Breast epithelium (tissue), 4 donors: ENCODE measurements at places on chromosomes 3 and 15. TPM values are rescaled to one million over a fixed set of nuclear protein-coding genes. Genes with fewer than 3 reads are reported as not detected.

Gene C3orf33
- 3.0 TPM for total RNA-seq

Gene CLDN1
- total RNA-seq: 51.8 TPM

Gene LTK
- total RNA-seq: not detected

DNA sequence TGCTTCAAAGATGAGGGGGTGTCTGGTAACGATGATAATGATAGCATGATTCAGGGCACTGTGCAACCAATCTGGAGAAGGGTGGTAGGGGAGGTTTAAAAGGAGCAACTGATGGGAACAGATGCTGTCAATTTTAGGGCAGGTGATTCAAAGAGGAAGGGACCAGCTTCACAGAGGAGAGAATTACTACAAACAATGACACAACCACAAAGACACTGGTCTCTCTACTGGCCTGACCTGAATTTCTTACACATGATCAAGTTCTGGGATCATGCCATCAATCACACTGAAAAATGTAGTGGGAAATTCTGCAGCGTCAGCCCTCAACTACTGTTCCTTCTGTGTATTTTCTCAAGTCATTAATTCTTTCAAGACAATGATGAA is 2.6 kb upstream of the CDV3 start:
- DNase-seq: no peak

DNA sequence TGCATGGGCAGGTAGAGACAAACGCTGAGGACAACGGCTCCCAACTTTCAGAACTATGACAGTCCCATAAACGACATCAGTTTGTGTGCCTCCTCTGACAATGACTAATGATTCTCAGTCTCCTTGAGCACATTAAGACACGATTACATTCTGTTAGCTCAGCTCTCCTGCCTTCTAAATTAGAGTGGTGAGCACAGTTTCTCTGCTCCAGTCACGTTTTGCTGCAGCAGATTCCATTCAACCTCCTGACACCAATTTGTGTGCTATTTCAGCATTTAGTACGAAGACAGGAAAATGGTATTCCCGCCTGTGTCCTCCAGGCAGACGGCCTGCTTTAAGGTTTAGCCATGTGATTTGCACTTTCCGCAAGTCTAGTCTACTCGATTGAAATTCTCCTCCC is 458.4 kb upstream of the CFAP20DC start:
- DNase-seq: no peak

DNA sequence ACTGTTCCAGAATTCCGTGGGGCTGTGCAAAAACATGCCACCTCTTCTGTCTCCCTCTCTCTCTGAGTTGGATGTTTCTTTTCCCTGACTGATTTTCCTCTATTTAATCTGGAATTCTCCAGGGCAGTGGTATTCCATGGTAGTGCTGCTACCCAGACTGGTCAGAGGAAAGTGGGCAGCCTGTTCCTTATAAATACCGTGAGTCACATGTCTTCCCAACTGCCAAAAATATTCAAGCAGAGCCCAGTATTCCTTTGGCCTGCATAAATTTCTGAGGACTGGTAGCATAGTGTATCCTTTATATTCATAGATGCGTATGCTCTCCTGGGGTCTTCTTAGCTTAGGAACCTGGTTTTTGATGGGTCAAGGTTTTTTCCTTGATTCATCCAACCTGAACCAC is 40.9 kb downstream of the CEMIP start:
- no peak for DNase-seq

DNA sequence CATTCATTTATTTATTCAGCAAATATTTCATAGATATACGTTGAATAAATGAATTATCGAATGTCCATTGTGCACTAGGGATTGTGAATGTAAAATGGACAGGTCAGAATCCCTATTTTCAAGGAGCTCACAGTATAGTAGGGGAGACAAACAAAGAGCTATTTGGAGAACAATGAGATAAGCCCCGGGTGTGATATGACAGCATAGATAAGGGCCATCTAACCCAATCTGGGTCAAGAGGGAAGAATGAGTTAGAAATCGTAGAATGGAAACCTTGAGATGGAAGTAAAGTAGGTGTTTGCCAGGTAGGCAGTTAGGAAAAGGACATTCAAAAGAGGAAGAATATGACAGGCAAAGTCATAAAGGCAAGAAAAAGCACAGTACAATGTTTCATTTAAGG is 132.2 kb upstream of the GOLGA6L4 start:
- DNase-seq: no peak

DNA sequence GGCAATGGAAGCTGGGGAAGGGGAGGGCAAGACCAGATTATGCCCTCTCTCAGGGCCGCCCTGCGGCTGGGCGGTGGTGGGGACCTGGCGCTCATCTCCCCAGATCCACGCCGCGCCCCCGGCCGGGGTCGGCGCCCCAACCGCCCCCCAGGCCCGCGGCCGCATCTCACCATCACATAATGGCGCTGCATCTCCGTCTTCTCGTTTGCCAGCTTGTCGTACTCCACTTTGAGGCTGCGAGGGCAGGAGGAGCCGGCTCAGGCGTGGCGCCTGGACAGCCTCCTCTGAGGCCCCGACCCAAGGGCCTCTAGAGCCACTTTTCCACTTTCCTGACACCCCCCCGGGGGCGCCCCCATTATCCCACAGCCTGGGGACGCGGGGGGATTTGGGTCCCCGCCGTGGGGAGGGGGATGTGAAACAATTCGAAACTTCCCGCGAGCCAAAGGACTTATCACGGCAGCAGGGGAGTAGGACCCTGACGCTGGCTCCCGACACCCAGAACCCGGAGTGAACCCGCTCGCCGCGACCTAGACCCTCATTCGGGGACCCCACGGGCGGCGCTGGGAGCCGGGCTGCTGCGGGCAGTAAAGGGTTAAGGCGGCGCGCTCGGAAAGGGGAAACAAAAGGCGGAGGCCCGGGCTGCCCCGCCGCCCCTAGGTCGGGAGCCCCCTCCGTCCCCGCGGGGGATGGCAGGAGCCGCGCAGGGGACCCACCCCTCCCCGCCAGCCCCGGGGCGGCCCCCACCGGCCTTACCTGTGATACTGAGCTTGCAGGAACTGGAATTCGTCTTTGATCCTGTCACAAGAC is 2.1 kb downstream of the TLE3 start:
- DNase-seq: no peak

DNA sequence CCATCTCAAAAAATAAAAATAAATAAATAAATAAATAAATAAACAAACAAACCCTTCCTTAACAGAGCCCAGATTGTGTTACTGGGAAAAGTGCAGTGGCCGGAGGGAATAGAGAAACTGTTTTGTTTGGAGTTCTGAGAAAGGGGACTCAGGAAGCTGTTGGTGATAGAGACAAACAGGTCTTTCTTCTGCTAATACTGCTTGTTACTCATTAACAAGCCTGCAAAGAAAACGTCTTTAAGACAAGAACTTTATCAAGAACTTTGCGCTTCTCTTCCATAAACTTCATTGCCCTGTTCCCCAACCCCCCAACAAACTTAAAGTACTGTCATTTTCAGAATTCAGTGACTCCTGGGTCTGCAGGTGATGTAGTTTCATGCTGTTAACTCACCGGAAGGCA is 68.8 kb upstream of the GSK3B start:
- no peak for DNase-seq

GRCh38 chr15:76338486-76339304 is 2.1 kb downstream of the ISL2 start:
- no peak for DNase-seq

- no peak for DNase-seq
Observed at GRCh38 chr3:39712413-39713048, 96.9 kb upstream of the MYRIP start.

- DNase-seq: no peak
Observed at GRCh38 chr3:49024449-49024848, 2.5 kb downstream of the NDUFAF3 start.

- DNase-seq: no peak
Observed at GRCh38 chr15:95698951-95699350, 631.5 kb upstream of the NR2F2 start.

GRCh38 chr3:82474711-82475110 is 713.3 kb upstream of the GBE1 start:
- no peak for DNase-seq

GRCh38 chr15:87618203-87618725 is 638.3 kb downstream of the NTRK3 start:
- no peak for DNase-seq
